ENCODE measurements at places on chromosomes 7 and 10.

GRCh38 chr10:76115471-76116155 is 684.2 kb downstream of the LRMDA start:
- DNase-seq = no peak

- DNase-seq = no peak
Observed at GRCh38 chr10:86583983-86584382, 62.4 kb upstream of the WAPL start.

GRCh38 chr10:19815731-19816410 is 361 bp upstream of the PLXDC2 start:
- DNase-seq = peak; percentile 91

DNA sequence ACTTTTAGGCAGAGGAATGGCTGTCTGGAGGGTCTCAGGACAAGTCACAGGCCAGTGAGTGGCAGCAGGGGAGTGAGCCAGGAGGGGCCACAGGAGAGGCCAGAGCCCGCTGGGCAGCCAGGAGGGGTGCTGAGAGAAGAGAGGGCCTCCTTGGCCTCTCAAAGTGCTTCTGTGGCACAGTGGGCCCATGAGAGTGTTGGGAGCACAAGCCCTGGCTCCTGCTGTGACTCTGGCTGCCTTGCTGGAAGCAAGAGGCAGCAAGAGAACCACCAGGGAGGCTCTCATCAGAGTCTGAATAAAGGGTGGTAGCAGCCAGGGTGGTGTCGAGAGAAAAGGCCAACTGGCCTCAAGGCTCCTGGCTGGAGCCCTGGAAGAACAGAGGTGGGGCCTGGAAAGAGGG is 91.1 kb downstream of the VOPP1 start:
- DNase-seq = no peak

DNA sequence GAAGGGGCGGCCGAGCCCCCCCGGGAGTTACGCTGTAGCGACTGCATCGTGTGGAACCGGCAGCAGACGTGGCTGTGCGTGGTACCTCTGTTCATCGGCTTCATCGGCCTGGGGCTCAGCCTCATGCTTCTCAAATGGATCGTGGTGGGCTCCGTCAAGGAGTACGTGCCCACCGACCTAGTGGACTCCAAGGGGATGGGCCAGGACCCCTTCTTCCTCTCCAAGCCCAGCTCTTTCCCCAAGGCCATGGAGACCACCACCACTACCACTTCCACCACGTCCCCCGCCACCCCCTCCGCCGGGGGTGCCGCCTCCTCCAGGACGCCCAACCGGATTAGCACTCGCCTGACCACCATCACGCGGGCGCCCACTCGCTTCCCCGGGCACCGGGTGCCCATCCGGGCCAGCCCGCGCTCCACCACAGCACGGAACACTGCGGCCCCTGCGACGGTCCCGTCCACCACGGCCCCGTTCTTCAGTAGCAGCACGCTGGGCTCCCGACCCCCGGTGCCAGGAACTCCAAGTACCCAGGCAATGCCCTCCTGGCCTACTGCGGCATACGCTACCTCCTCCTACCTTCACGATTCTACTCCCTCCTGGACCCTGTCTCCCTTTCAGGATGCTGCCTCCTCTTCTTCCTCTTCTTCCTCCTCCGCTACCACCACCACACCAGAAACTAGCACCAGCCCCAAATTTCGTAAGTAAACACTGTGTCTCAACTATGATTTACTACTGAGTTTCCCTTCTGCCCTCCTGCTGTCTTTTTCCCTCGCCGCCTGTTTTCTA is 666 bp downstream of the NRG3 start:
- no peak for DNase-seq

GRCh38 chr10:103470761-103471653 is 8.0 kb downstream of the CALHM3 start:
- DNase-seq = peak; percentile 34

DNA sequence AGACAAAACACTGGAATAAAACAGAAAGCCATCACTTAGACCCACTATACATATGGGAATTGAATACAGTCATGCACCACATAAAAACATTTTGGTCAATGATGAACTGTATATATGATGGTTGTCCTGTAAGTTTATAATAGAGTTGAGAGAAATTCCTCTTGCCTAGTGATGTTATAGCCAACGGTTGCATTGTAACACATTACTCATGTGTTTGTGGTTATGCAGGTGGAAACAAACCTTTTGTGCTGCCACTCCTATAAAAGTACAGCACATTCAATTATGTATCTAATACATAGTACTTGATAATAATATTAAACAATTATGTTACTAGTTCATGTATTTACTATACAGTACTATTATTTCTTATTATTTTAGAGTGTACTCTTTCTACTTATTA is 381.2 kb upstream of the MBL2 start:
- no peak for DNase-seq

GRCh38 chr10:17506390-17506789 is 52.0 kb upstream of the ST8SIA6 start:
- DNase-seq = no peak

DNA sequence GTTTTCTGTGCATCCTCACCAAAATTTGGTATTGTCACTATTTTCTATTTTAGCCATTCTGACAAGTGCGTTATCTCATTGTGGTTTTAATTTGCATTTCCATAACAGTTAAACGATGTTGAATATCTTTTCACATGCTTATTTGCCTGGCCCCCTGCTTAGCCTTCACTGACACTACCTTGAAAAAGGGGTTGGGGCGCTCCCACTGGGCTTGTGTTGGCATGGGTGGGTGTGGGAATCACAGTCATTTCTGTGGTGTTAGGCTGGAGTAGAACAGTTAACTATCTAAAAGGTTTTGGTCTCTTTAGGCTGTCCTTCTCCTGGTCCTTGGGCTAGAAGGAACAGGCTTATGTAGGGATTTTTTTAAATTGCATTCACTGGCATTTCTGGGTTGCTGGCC is 72.2 kb upstream of the TMEM140 start:
- DNase-seq = no peak

DNA sequence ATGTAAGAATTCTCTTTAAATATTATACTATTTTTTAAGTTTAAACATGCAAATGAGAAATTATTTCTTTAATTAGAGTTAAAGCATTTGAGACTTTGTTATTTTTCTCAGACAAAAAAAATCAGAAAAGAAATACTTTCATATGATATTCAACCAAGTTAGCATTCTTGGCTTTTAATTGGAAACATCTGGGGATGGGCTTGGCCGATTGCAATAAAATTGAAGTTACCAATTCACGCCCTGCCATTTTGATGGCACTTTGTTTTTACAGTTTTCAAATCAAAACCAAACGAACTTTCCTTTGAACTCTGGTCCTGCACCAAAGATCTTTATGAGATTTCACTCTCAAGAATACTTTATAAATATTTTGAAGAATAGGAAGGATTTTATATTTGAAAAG is 127.7 kb downstream of the ATE1 start:
- no peak for DNase-seq

DNA sequence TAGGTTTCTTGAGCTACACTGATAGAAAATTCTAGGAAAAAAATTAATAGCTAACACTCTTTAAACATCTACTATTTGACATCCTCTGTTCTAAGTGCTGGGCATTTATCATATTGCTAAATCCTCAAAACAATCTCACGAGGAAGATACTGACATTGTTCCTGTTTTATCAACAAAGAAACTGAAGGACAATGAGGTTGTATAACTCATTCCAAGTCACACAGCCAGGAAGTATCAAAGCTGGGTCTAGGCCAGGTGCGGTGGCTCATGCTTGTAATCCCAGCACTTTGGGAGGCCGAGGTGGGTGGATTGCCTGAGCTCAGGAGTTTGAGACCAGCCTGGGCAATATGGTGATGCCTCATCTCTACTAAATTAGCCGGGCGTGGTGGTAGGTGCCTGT is 51.6 kb upstream of the IL6 start:
- no peak for DNase-seq

GRCh38 chr10:123245264-123245663 is 91.1 kb downstream of the BUB3 start:
- no peak for DNase-seq

GRCh38 chr7:23443974-23444373 is 26.3 kb downstream of the IGF2BP3 start:
- DNase-seq = no peak

DNA sequence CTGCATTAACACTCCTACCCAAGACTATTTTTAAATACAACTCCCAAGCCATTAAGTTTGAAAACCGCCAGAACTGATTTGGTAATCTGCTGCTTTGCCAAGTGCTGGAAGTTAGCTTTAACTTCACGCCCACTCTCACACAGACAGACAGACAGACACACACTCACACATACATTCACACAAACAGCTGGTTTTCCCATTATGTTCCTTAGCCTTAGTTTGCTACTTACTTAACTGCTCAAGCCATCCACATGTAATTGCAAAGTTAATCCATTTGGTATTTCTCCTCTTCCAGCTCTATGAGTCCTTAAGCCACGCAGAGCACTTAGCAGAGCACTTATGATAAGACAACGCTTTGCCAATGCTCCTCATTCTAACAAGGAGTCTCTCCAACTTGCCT is 8.3 kb downstream of the COBL start:
- DNase-seq = no peak

DNA sequence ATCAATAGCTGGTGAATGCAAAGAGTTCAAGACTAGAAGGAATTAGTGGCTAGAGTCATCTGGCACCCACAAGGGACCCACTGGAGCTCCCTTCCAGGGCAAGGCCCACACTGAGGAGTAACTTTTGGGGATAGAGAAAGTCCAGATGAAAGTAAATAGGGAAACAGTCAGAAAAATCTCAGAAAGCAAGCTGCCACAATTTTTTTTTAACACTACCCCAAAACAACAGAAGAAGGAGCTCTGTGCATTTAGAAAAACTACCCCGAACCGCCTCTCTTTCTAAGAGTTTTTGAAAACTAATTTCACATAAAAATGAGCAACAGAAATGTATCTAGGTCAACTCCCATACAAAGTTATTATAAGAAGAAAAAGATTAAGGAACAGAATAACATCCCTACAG is 42.2 kb downstream of the AOAH start:
- no peak for DNase-seq

GRCh38 chr7:31782411-31782991 is 95.5 kb downstream of the PPP1R17 start:
- DNase-seq = no peak

Data from femur (tissue), 1 donor.